GM12878 (cell line): ENCODE measurements at places on chromosomes 11 and 22. TPM values are rescaled to one million over a fixed set of nuclear protein-coding genes. Genes with fewer than 3 reads are reported as not detected.

LYVE1 gene
- polyA plus RNA-seq: not detected in 2 replicates

GRCh38 chr11:134660416-134660815, 248.4 kb upstream of the B3GAT1 start:
- no peak for DNase-seq

DNA sequence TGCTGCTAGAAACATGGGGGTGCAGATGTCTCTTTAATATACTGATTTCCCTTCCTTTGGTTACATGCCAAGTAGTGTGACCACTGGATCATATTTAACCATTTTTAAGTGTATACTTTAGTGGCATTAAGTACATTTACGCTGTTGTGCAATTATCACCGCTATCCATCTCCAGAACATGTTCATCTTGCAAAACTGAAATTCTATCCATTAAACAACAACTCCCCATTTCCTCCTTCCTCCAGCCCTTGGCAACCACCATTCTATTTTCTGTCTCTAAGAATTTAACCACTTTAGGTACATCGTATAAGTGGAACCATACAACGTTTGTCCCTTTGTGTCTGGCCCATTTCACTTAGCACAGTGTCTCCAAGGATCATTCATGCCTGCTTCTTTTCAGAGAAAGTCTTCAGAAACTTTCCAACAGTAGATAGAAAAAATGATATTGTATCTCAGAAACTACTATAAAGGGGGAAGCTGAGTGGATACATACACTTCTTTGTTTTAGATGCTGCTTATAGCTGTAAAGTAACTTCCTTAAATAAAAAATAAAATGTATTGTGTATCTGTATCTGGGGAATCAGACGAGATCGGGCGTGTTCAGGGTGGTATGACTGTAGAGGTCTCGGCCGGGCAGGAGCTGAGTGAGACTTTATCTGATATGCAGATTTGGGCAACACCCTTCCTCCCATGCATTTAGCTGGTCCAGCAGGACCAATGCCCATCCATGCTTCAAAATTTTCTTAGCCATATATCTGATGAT, 44.6 kb upstream of the ZBED5 start:
- no peak for DNase-seq

GRCh38 chr11:8035200-8035855, 45.7 kb upstream of the TUB start:
- DNase-seq: no peak
